ENCODE measurements at places on chromosomes 5 and 9.

- peak; percentile 66 for DNase-seq
These were observed 71.8 kb upstream of the MAMDC2 start for GRCh38 chr9:69971643-69972449.

DNA sequence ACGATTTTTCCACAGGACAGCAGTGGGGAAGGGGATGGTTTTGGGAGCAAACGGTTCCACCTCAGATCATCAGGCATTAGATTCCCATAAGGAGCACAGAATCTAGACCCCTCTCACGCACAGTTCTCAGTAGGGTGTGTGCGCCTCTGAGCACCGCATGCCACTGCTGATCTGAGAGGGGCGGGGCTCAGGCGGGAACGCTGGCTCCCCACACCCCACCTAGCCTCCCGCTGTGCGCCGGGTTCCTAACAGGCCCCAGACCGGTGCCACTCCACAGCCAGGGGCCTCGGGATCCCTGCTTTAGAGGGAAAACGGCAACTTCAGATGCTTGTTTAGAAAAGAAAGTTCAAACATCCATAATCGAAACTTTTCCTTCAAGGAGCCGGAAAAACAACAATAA lies 20.4 kb downstream of the TERT start:
- DNase-seq, result no peak

- DNase-seq, result no peak
These were observed 44.9 kb upstream of the ADAMTSL1 start for GRCh38 chr9:18429070-18429469.

- DNase-seq, result no peak
These were observed 6.3 kb downstream of the C5orf15 start for GRCh38 chr5:133962131-133962530.

GRCh38 chr9:69325409-69326212 lies 596 bp downstream of the ENTREP1 start:
- DNase-seq, result no peak

GRCh38 chr9:136687721-136688223 lies 515 bp upstream of the AGPAT2 start:
- DNase-seq, result peak; percentile 32

- DNase-seq, result no peak
These were observed 265.6 kb upstream of the FBXL7 start for GRCh38 chr5:15234366-15234765.

- no peak for DNase-seq
These were observed 88.0 kb downstream of the ZNF354C start for GRCh38 chr5:179147991-179148702.

GRCh38 chr9:36151316-36152210 lies 15.0 kb downstream of the GLIPR2 start:
- peak; percentile 94 for DNase-seq

DNA sequence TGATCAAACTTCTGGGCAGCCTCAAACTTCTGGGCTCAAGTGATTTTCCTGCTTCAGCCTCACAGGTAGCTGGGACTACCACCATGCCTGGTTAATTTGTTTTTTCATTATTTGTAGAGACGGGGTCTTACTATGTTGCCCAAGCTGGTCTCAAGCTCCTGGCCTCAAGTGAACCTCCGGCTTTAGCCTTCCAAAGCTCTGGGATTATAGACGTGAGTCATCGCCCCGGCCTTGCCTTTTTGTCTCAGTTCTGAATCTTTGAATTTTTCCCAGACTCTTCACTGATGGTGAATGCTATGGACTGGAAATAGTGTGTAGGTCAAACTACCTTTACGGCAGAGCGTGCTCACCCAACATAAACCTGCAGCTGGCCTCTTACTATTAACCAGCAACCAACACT lies 32.3 kb upstream of the EGFLAM start:
- DNase-seq, result no peak

- DNase-seq, result no peak
These were observed 643.9 kb upstream of the ZNF608 start for GRCh38 chr5:125390326-125390725.

DNA sequence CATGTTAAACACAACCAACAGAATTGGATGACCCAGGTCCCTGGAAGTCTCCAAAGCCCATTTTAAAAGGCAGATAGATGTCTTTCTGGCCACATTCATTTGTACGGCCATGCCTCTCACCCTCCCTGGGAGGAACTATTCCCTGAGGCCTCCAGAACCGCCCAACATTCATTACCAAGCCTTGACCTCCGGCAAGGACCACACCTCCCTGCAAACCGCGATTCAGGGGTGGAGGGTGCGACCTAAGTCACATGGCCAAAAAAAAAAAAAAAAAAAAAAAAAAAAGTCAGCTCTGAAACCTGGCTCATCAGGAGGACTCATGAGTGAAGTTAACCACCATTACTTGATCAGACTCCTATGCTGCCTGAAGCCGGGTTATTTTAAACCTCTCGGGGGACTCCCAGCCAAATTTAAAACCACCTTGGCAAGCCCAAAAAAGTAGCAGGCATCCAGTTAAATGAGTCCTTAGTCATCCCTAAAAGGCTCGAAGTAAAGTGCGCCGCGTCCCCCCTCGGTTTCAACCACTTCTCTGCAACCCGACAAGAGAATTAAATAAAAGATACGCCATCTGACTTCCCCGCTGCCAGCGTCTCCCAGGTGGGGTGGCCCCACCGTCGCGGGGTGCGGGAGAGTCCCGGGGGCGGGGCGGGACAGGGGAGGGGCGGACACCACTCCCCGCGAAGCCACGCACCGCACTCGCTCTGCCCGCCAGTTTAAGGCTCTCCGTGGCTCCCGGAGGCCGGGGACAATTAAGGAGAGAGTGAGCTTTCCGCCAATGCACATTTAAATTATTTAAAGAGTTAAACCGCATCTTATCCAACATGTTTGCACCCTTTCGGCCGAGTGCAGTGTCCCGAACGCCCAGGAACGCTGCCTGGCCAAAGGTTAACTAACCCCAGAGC lies 2.3 kb downstream of the KLF9 start:
- peak; percentile 69 for DNase-seq

- no peak for DNase-seq
These were observed 130.0 kb downstream of the COL23A1 start for GRCh38 chr5:178460174-178460573.

GRCh38 chr5:163366757-163367156 lies 70.6 kb upstream of the CCNG1 start:
- no peak for DNase-seq

GRCh38 chr9:118336250-118336942 lies 632.2 kb downstream of the TLR4 start:
- DNase-seq, result no peak

DNA sequence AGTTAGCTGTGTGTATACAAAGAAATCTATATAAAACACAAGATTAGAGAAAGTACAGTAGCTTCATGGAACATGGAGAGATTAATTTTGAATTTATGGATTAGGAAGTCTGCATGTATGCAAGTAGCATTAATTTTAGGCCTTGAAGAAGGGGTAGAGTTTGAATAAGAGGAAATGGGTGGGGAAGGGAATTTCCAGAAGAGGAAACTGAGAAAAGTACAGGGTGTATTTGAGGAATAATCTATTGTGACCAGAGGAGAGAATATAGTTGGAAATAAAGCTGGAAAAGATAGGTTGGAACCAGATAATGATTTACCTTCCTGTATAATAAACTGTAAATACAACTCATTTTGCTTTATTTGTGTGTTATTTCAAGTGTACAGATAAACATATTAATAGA lies 53.6 kb downstream of the CWC27 start:
- no peak for DNase-seq

DNA sequence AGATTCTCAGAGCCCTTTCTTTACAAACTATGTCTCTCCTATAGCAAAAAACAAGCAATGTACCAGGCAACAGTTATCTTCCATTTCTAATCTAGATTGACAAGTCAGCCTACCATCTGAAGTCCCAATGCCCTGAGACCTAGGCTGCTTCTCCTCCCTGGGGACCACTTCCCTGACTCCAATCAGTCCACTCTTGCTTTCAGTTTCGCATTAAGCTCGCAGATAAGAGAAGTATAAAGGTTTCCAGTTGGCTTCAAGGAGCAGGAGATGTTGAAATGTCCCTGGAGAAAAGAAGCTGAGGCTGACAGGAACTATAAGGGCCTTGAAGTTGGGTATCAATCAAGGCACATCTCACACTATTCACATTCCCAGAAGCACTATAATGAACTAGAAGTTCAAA lies 32.3 kb downstream of the ERP44 start:
- DNase-seq, result no peak

GRCh38 chr9:36551129-36551528 lies 21.6 kb upstream of the MELK start:
- DNase-seq, result no peak

DNA sequence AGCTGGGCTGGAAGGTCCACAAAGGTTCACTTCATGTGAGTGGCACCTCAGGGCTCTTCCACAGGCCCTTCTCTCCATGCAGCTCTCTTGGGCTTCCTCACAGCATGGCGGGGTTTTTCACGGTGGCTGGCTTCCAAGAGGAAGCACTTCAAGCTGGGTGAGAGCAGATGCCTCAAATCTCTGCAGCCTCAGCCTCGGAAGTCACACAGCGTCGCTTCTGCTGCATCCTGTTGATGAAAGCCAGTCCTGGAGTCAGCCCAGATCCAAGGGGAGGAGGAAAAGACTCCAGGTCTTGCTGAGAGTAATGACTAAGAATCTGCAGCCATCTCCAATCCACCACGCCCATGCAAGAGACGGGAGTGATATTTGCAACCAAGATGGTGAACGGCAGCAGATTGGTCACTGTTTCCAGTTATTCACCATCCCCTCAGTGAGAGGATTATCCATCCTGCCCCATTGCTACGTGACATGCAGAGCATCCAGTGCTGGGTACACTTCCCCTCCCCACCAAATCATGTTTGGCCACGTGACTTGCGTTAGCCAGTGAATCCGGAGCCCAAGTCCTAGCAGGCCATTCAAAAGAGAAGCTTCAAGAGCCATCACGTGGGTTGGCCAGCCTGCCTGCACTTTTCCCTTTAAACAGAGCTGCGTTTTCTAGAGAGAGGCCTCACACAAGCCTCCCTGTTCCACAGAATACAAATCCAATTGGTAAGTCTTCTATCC lies 173.9 kb downstream of the C9orf50 start:
- no peak for DNase-seq

- peak; percentile 41 for DNase-seq
These were observed 42.8 kb downstream of the NEURL1B start for GRCh38 chr5:172683645-172684471.

DNA sequence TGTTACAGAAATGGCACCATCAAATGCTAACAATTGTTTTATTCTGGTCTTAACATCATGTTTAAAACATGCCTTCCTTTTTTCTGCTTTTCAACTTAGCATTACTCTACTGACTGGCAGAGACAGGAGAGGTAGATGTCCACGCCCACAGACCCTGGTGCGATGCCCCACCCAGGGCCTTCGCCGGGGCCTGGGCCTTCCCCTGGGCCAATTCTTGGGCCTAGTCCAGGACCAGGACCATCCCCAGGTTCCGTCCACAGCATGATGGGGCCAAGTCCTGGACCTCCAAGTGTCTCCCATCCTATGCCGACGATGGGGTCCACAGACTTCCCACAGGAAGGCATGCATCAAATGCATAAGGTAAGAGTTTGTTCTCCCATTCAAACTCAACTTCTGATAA lies 13.7 kb downstream of the SMARCA2 start:
- DNase-seq, result no peak

DNA sequence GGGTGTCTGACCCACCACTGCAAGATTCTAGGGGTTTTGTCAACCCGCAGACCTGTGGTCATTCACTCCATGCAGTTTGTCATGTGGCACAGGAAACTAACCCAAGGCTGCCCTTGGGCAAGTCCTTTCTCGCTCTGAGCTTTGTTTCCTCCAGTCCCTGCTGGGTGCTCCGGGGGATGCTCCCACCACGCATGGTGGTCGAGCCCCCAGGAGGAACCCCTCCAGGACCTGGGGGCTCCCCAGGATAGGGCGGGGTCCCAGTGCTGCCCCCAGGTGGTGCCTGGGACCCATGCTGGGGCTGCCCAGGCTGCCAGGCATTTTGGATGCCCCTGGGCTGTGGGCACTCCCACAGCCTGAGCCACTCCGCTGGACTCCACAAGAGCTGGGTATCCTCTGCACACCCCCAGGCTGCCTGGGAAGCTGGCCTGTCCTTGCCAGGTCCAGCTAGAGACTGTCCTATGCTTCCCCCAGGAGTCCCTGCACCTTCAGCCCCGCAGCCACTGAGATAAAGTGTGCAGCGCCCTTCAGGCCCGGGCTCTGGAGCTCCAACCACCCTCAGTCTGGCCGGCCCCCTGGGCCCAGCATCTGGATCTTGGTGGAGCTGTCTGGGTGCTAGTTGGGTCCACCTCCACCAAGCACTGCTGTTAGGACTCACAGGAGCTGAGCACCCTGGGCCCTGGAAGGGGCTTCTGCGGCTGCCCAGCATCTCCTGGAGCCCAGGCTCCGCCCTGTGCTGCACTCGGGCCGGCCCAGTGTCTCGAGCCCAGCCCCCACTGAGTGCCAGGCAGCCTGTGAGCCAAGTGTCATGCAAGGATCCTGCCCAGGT lies 104.3 kb downstream of the PHF2 start:
- DNase-seq, result peak; percentile 9

DNA sequence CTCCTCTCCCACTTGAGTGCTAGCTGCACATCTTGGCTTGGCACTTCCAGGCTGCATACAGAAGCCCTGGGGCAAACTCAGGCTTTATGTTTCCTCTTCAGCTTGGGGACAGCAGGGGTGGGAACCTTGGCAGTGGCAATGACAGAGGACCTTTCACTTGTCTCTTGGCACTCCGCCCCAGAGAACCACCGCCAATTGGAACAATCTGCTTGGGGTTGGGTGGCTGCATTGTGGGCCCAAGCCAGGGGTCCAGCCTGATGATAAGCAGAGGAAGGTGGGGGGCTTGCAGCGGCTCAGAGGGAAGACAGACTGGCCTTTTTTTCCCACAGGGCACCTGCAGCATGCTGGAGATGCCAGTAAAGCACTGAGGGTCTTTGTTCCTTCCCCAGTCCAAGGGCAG lies 179.0 kb upstream of the NMUR2 start:
- no peak for DNase-seq

DNA sequence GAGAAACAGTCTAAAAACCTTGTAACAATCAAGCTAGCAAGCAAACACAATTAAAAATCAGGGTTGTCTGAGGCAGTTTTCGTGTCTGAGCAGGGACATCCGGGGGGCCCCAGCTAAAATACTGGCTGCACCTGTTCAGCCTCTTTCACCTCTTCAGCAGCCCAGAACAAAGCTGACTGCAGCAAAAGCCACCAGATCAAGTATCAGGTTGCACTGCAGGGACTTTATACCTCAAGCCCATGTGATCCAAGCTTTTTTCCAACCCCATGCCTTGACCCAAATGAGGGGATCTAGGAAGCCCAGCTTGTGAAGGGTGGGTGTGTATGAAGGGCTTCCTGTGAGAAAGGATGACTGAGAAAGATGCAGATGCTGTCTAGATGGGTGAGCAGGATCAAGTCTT lies 133.4 kb downstream of the SEMA6A start:
- DNase-seq, result no peak

Data from activated CD8-positive, alpha-beta T cell treated with anti-CD3 and anti-CD28 coated beads, Interleukin-2, amount 10 ng/mL, durations not matched to agents 7 days and 5 days (primary cell).